GM19239 (cell line): ENCODE measurements at places on chromosomes 3 and 15.

- DNase-seq: no peak
These were observed 187.0 kb upstream of the ROBO1 start for GRCh38 chr3:79954756-79955155.

GRCh38 chr3:169241991-169242707 is 421.4 kb downstream of the MECOM start:
- no peak for DNase-seq

GRCh38 chr3:195774917-195775316 is 36.8 kb downstream of the MUC4 start:
- no peak for DNase-seq

GRCh38 chr3:13494463-13495350 is 14.6 kb downstream of the HDAC11 start:
- no peak for DNase-seq

DNA sequence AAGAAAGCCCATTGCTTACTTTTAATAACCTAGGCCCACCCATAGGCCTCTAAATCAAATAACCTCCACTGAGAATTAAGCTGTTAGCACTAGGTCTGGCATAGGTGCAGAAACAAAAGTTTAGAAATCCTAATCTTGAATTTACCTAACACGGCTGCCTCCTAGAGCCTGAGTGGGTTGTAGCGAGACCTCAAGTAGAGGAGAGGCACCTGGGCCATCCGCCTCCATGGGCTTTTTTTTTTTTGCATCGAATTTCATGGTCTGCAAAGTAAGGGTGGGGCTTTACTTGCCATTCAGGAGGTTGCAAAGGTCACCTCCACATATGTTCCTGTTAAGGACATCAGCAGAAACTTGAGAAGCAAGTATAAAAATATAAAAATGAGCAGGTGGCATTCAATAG is 6.6 kb upstream of the TPM1 start:
- DNase-seq: no peak

DNA sequence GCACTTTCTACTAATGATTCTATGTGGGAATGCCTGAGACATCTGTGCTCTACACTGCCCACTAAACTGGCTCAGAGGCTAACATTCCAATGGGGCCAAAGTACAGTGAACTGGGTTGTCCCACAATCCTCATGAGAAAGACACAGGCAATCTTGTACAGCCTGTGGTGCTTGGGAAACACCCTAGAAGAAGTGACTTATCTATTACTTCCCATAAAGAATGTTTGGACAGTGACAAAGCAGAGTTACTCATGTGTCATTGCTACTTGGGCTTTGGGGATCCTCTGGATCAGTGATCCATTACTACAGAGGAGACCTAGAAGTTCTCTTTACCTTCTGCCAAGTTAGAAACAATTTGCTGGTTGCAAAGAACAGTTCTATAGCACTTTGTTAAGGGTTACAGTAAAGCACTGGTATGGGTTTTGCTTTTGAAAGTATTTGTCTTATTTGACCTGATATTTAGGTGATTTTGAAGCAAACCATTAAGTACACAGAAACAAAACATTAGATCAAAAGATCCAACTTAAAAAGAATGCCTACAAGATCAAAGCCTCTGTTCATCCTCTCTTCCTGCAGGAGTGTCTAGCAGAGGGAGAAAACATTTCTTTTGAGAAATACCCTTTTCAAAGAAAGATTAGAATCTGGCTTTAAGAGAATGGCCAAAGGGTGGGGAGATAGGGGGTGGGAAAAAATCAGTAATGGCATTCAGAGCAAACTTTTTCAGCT is 75.8 kb downstream of the CTNNB1 start:
- DNase-seq: no peak

DNA sequence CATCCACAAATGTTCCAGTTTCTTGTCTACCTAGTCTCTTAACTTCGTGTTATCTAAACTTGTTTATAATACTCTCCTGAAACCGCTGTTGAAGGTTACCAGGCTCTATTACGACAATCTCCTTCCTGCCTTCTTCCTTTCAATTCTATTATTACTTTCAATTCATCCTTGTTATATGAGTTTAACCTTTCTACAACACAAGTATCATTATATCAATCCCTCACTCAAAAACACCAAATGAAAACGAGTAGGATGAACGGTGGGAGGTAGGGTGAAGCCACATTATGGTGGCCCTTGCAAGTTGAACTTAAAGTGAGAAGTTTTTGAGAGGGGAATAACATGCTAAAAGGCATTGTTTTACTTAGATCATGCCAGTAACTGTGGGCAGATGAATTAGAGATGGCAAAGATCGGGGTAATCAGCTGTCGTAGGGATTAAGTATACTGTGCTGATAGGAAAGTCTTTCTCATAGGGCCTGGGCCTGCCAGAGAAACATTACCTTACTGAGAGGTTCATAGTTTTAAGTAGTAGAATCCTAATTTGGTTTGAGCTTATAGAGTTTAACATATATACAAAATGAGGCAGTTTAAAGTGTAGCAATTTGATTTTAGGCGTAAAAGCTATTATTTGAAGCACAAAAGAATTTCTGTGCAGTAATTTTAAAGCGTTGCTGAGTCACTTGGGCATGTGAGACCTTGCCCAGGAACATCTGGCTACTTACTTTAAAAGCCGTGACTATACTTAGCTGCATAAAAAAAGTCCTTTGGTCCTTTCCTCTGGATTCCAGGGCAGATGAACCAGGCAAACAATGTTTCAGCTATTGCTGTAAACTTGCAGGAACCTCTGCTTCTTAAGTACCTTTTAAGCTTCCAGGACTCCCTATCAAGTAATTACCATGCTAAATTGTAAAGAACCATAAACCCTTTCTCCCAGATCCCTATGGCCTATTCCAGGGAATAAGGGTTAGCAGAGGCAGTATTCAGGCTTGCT is 3.3 kb upstream of the CEP97 start:
- no peak for DNase-seq

DNA sequence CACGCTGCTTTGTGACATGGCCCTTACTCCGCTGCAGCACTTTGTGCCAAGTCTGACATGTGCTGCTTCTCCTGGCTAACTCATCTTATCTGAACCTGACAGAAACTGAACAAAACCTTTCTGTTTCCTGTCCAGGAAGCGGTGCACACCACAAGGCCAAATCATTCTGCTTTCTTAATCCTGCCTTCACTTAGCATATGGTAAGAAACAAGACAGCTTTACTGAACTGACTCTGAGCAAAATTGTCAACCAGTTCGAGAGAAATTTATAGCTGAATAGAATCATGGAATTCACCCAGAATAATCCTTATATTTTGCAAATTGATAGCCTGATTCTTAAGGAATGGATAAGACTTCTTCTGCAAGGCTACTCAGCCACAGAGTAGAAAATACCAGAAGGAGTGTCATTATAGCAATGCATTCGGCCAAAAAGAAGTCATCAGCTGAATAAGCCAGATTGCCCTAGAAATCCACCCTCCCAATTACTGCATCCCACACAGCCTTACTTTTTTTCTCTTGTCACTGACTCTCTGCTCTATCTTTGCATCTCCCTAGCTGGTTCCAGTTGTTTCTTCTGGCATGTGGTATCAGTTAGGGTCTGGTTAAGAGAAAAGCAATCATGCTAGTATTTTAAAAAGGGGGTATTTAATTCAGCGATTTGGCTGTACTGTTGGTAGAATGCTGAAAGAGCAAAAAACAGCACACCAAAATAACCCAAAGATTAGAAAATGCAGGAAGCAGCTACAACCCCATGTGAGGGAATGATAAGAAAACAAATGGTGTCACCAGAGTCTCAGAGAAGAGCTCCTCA is 41.6 kb upstream of the STRIT1 start:
- DNase-seq: peak; percentile 2

- DNase-seq: no peak
These were observed 355.2 kb downstream of the FOXP1 start for GRCh38 chr3:71228156-71228866.

DNA sequence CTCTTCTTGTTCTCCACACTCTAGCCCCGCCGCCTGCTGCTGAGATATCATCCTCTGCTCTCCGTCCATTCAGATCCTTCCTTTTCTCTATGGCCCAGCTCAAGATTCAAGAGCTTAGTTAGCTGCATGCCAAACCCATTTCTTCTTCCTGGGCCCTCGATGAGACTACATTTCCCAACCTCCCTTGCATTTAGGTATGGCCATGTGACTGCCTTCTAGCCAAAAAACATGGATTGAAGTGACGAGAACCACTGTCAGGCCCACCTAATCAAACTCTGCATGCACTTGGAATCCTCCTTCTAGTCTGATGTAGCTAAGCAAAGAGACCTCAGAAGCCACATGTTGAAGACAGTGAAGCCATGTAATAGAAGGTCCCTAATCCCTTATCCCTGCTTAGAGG is 308.2 kb downstream of the VPS13C start:
- no peak for DNase-seq

GRCh38 chr3:133023362-133023761 is 14.8 kb upstream of the TMEM108 start:
- DNase-seq: no peak

DNA sequence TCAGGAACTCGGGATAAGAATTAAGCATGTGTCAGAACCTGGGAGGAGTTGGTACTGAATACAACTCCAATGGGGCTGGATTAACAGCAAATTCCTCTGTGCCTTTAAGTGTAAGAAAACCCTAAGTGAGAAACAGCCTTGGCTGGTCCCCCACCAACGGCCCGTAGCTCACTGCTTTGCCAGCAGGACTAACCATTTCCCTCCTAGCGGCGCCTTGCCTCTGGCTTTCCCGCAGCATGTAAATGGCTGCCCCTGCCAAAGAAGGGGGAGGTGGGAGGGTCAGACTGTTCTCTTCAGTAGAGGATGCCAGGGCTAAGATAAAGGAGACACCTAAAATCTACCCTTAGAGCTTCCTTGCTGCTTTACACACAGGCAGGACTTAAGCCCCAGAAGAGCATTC is 51.0 kb upstream of the SH3GL3 start:
- DNase-seq: no peak

- DNase-seq: no peak
These were observed 29.2 kb upstream of the ARRDC4 start for GRCh38 chr15:97931314-97931713.

DNA sequence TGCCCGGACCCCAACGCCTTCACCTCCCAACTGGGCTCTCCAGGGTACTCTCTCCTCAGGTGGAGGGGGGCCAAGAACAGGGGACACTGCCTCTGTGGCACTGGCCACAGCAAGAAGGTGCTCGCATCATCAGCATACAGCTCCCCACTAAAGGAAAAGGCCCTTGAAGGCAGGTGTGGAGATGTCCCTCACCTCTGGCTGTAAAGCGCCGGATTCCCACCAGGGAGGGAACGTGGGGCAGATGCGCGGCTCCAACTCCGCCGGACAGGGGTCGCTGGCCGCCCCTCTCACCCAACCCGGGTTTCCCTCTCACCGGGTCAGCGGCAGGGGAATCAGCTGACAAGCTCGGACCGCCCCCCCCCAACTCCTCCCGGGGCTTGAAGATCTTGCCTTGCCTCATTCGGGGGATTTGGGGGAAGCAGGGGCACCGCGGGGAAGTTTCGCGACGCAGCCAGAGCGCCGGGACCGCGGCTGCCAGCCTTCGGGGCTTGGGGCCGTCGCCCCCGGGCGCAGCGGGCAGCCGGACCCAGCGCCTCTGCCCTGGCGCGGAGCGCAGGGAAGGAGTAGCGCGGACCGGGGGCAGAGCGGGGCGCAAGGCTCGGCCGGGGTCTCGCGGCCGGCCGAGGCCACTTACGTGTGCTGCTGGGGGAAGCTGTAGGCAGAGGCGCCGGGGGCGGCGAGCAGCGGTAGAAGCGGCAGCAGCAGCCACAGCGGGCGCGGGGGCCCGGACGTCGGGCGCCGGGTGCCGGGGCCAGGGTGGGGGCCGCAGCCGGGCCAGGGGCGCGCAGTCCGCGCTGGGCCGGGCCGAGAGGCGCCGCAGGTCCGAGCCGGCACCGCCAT is 630 bp downstream of the CACNA2D2 start:
- no peak for DNase-seq

DNA sequence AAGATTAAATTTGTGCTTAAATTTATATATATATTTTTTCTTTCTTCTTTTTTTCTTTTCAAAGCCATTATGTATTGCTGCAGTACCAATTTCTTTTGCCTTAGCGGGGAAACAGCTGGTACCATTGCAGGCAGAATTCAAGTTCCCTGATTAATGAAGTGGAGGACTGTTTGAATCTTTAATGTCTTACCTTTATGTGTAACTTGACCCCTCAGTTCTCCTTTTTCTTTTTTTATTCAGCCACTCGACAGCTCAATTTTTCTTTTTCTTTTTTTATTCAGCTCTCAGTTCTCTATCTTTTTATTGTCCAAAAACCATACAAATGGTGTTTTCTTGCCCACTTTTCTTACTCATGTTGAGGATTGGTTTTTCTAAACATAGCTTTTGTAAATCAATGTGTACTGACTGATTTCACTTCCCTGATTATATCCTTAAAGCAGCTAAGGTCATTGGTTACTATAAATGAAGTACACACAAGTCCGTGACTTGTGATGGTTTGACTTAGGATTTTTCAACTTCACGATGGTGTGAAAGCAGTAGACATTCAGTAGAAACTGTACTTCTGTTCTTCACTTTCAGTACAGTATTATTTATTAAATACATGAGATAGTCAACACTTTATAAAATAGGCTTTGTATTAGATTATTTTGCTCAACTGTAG is 22.8 kb downstream of the ATP2C1 start:
- DNase-seq: no peak
